ENCODE measurements at places on chromosomes 11 and 22. TPM values are rescaled to one million over a fixed set of nuclear protein-coding genes. Genes with fewer than 3 reads are reported as not detected.

Gene KRTAP5-1
- total RNA-seq, result not detected

Gene ROBO4
- 0.59 TPM for total RNA-seq

Gene ZC3H7B
- 43.6 TPM for total RNA-seq

Gene HBG1
- total RNA-seq, result not detected

Gene GGT1
- total RNA-seq, result 0.36 TPM

Gene FOLR1
- under 0.01 TPM for total RNA-seq

Gene SCGB1A1
- total RNA-seq, result not detected

Gene LARGE1
- total RNA-seq, result 22.8 TPM

Gene GLYATL1
- not detected for total RNA-seq

Gene F2
- not detected for total RNA-seq

Gene NELL1
- total RNA-seq, result not detected

Gene KDM4E
- not detected for total RNA-seq

Gene PARVG
- total RNA-seq, result 1.1 TPM

Gene DCHS1
- total RNA-seq, result 0.59 TPM

Gene RNF214
- 13.4 TPM for total RNA-seq

Gene CD3E
- total RNA-seq, result not detected

Gene DAGLA
- total RNA-seq, result 2.9 TPM

Gene APOL6
- total RNA-seq, result 40.7 TPM

Gene GUCY1A2
- total RNA-seq, result under 0.01 TPM

Gene LIF
- 3.2 TPM for total RNA-seq

Gene SLC25A18
- not detected for total RNA-seq

Gene FZD4
- 12.7 TPM for total RNA-seq

Gene OR51B2
- total RNA-seq, result not detected

Gene TPBGL
- total RNA-seq, result not detected

Gene ANGPTL5
- total RNA-seq, result 1.2 TPM

Gene OAF
- 7.2 TPM for total RNA-seq

Gene KRTAP5-10
- total RNA-seq, result 0.36 TPM

Gene PATE2
- total RNA-seq, result 0.36 TPM

Gene TCIRG1
- 87.5 TPM for total RNA-seq

Gene BTG4
- not detected for total RNA-seq

Gene SLC29A2
- 0.29 TPM for total RNA-seq

Gene SCO2
- total RNA-seq, result 5.1 TPM

Gene MRPL16
- total RNA-seq, result 32.9 TPM

Gene OPCML
- 0.36 TPM for total RNA-seq

Gene PANX3
- total RNA-seq, result not detected

Gene MUC6
- total RNA-seq, result not detected

Gene TYMP
- 30.0 TPM for total RNA-seq

Gene NRIP3
- 6.8 TPM for total RNA-seq

Gene ZC3H12C
- total RNA-seq, result 9.1 TPM

Gene RAC2
- total RNA-seq, result 13.6 TPM

Gene KDM4D
- 0.88 TPM for total RNA-seq

Gene TSSK2
- total RNA-seq, result not detected

Gene CCDC73
- total RNA-seq, result not detected

Gene OR52E8
- total RNA-seq, result not detected

Gene AMOTL1
- 54.2 TPM for total RNA-seq

Gene HPX
- 0.59 TPM for total RNA-seq

Gene P4HA3
- 8.7 TPM for total RNA-seq

Gene MS4A4A
- total RNA-seq, result 0.36 TPM

Gene MMP7
- not detected for total RNA-seq

Gene SLC22A8
- not detected for total RNA-seq
